NCI-H1694 treated with DMSO at 0.1 percent for 48 hours (cell line): ENCODE measurements at places on chromosomes 2 and 18.
A peak's percentile ranks its signal among the peaks of the same experiment; 100 is the strongest.

DNA sequence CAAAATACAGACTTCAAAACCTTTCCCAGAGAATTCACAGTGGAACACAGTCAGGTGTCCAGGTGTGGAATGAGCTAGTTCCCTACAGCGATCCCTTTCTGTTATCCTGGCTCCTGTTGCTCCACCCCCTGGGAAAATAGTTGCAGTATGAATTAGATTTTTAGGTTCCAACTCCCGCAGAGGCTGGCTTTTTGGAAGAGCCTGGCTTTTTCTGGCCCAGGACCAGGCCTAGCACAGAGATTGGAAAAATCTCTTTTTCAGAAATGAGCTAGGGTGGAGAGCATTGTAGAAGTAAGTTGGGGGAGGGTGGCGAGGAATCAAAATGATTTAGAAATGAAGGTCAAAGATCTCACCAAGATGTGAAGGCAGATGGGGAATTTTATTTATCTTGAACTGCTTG is 27.1 kb downstream of the COL5A2 start:
- DNase-seq = no peak

DNA sequence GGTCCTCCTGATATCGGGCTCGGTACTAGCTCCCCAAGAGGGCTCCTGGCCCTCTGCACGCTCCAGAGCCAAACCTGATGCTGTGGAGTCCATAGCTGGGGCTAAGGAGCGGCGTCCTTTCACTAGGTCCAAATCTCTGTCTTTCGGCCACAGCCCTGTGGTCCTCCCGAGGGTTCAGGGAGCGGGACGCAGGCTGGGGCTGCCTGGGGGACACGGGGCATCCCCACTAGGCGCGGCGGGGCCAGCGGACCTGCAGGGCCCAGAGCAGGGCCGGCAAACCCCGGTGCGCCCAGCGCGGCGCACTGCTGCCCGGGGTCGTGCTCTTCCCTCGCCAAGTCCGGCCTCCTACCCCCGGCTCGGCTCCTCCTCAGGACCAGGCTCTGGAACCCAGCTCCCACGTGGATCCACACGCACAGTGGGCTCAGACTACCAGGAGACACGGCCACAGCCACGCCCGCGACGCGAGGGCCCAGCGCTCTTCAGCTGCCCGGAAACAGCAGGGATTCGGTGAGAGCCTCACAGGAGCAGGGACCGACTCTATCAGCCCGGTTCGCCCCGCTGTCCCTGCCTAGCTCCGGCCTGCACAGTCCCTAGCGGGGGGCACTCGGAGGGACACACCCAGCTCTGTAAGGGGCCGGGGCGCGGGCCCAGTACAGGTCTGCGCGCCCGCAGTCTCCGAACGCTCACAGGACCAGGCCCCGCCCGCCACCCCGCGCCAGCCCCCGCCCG is 593 bp downstream of the ZNF514 start:
- no peak for DNase-seq

DNA sequence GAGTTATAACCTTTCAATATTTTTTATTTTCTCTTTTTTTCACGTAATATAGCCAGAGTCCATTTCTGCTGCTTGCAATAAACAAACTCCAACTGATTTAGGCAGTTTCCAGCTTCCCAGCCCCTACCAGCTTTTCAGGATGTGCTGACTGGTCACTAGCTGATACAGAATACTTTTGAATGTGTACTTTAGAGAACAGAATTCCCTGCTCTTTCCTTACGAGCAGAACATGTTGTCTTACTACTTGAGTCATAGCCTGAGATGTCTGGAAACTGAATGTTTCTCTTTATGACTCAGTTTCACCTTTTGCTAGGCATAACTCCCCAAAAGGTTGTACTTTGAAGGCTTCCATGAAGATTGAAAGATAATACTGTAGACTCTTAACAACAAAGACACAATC is 44.5 kb upstream of the KCNE4 start:
- no peak for DNase-seq

DNA sequence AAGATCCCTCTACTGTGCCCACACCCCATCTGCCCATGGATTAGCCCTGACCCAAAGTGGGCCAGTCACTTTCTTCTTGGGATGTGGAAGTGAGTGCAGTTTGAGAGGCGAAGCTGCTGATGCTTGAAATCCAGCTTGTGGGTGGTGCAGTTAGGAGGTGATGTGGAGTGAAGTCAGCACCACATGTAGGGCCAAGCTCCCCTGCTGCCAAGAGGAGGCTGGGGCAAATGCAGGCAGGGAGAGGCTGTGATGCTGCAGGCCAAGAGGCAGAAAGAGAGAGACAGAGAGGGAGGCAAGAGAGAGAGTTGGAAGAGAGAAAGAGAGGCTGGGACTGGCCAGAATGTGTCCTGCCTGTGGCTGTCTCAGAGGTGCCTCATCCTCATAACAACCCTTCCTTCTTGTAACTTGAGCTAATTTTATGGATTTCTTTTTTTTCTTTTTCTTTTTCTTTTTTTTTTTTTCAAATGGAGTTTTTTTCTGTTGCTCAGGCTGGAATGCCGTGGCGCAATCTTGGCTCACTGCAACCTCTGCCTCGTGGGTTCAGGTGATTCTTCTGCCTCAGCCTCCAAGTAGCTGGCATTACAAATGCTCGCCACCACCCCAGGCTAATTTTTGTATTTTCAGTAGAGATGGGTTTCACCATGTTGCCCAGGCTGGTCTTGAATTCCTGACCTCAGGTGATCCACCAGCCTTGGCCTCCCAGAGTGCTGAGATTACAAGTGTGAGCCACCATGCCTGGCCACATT is 35.3 kb upstream of the CAB39 start:
- DNase-seq = no peak

GRCh38 chr2:1671916-1672315 is 72.4 kb downstream of the PXDN start:
- no peak for DNase-seq

- no peak for DNase-seq
These were observed 25.5 kb upstream of the GNAL start for GRCh38 chr18:11663439-11664029.

DNA sequence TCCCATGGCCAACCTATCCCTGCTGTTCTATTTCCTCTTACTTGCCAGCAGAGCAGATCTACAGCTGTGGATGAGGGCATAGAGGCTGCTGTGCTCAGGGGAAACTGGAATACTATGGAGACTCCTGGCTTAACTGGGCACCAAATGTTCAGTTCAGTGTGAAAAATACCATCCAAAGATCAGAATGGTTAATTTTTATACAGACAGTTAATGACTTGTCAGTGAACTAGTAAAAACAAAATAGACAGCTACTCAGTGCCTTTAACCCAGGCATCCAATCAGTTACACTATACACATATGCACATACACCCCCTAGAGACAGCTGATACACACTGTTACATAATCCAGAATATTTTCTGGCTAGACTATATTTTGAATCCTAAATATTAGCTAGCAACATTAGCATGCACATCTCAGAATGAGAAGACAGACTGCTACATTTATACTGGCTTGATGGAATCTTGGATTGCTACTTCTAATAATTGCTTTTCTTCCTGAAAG is 59.1 kb upstream of the WIPF1 start:
- DNase-seq = no peak

- DNase-seq = peak; percentile 36
These were observed 303.7 kb upstream of the EPAS1 start for GRCh38 chr2:45993476-45993991.

GRCh38 chr2:181318504-181319280 is 138.5 kb upstream of the ITGA4 start:
- DNase-seq = no peak

DNA sequence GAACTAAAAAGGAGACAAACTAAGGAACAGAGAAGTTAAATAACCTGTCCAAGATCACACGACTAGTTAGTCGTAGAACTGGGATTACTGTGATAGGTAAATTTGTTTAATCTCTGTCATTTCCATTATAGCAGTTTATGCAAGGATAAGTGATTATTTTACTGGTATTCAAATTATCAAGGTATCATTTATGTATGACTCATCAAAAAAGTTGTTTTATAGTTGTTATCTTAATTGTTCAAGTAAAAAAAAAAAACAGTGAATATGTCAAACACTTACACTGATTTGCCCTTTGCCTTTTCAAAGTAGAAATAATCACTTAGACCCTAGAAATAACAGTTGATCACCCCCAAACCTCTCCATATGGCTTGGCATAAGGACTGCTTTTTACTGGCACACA is 173.6 kb downstream of the RIT2 start:
- no peak for DNase-seq

GRCh38 chr18:26697186-26697884 is 149.0 kb upstream of the KCTD1 start:
- DNase-seq = no peak

GRCh38 chr2:30684026-30684425 is 123.2 kb downstream of the CAPN13 start:
- DNase-seq = no peak

GRCh38 chr2:121634354-121635307 is 14.6 kb downstream of the CLASP1 start:
- DNase-seq = no peak

DNA sequence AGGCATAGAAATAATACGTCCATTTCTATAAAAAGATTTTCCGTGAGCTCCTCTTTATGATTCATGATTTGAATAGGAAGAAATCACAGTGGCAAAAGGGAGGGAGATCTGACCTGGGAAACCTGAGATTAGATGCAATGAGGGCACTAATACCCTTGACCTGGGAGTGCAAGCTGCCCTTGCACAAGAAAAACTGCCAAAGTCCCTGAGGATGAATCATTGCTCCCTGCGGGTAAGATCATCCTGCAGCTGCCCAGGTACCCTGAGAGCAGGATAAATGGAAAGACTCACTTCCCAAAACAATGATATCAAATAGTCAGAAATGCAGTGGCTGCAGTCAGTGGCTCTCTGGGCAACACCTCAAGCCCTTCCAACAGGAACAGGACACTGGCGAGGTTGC is 11.6 kb downstream of the FHL2 start:
- no peak for DNase-seq

DNA sequence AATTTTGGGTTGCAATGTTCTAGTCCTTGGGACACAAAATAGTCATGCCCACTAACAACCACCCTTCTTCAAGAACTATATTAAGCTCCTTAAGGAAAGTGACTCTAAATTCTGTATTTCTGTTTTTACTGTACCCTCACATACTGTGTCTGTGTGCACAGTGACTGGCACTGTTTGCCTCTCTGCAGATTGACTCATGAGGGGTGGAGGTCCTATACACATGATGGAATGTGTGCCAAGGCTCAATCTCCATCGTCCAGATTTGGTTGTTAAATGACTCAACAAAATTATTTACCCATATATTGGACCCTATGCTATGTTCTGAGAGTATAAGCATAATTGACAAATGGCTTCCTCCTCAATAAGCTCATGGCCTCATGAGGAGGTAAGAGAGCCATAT is 126.6 kb upstream of the CWC22 start:
- no peak for DNase-seq

GRCh38 chr2:85237849-85238565 is 89.8 kb downstream of the TGOLN2 start:
- DNase-seq = no peak

DNA sequence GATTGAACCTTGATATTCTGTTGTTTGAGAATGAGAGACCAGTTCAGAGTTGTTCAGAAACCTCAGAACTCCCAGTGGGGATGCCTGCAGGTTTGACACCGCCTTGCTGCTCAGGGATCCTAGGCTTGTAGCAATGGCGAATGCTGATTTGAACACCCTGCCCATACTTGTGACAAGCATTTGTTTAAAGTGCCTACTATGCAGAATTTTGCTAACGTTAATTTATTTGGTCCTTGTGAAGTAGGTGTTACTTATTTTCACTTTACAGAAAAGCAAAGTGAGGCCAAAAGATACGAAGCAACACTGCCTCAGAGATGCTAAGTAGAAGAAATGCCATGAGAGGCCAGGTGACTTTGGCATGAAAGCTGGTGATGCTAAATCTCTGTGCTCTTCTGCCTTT is 32.3 kb downstream of the STON1 start:
- DNase-seq = no peak

- no peak for DNase-seq
These were observed 14.5 kb downstream of the SH3RF3 start for GRCh38 chr2:109143214-109144187.

GRCh38 chr2:1414121-1414520 is 858 bp downstream of the TPO start:
- no peak for DNase-seq

DNA sequence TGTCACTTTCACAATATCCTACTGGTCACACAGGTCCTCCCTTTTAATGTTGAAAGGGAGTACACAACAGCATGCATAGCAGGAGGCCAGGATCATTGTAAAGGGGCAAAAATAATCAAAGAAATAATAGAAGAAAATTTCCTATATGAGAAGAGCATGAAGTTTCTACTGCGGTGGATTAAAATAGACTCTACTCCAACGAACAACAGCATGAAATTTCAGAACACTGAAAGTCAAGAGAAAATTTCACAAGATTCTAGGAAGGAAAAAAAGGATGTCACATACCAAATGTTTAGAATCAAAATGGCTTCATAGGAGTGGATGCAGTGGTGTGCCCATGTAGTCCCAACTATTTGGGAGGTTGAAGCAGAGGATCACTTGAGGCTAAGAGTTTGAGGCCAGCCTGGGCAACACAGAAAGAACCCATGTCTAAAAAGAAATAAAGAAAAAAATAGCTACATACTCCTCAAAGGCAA is 72.0 kb upstream of the EPAS1 start:
- DNase-seq = no peak

GRCh38 chr18:21865043-21865442 is 124.5 kb downstream of the MIB1 start:
- DNase-seq = no peak

- no peak for DNase-seq
These were observed 95.9 kb downstream of the LPIN1 start for GRCh38 chr2:11842336-11842735.

GRCh38 chr2:135948141-135948540 is 37.3 kb downstream of the DARS1 start:
- DNase-seq = no peak

GRCh38 chr18:12574494-12575185 is 83.3 kb downstream of the SPIRE1 start:
- DNase-seq = no peak

GRCh38 chr2:16161768-16162490 is 221.6 kb downstream of the MYCN start:
- no peak for DNase-seq

DNA sequence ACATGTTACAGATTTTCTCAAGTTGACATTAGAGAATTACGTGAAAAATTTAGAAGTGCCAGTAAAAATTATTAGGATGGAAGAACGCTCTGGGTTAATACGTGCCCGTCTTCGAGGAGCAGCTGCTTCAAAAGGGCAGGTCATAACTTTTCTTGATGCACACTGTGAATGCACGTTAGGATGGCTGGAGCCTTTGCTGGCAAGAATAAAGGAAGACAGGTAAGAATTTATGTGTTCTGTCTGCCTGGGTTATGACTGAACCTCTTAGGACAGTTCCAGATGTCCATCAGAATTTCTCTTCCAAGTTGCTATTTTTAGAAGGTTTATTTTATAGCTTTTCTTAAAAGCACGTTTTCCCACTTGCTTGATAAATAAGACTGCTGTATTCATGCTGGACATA is 371.0 kb downstream of the GALNT13 start:
- no peak for DNase-seq

DNA sequence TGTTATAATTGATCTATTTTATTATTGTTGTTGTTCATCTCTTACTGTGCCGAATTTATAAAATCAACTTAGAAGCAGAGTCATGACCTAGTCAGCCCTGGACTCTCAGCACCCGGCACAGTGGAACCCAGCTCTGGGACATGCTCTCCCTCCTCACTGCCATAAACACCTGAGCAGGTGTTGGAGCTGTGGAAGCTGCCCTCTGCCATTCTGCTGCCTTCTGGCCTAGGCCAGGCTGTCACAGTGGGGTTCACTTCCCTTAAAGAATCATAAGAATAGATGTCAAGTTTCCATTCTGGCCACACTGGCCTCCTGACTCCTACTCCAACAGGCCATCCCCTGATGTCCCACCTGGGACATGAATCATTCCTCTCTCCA is 192.2 kb downstream of the ZFP36L2 start:
- no peak for DNase-seq
